T-helper 2 cell treated with Interferon-gamma antibody and Interleukin-4, amounts not matched to agents 5 μg/mL and 100 μg/mL, for 36 hours (primary cell): ENCODE measurements at places on chromosomes 2 and 18.

DNA sequence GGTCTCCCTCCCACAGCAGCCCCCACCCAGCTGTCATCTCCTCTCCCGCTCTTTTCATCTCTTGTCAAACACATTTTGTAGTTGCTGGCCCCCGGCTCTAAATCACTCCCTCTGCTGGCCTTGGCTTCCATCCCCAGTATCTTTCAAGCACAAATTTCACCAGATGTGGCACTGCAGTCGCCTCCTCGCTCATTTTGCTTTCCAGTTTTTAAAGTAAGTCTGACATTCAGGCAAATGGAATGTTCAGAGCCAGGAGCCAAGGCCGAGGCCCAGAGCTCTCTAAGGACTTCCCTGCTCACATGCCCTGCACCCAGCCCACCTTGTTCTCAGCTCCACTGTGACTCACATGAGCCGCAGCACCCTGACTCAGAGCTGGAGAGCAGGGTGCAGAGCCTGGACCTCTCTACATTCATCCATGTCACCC is 158.4 kb downstream of the GALNT14 start:
- DNase-seq: no peak
- H3K4me3 ChIP-seq: no peak overlapping the region
- H3K27me3 ChIP-seq: peaks cover 2% of the 10 kb centered on the region
- no peaks in the 10 kb centered on the region for H3K36me3 ChIP-seq

- H3K4me3 ChIP-seq: no peak overlapping the region
- DNase-seq: no peak
- H3K27me3 ChIP-seq: no peaks in the 10 kb centered on the region
- H3K27ac ChIP-seq: no peak overlapping the region
Measured at GRCh38 chr2:47046271-47046670, 108.8 kb downstream of the STPG4 start.

- DNase-seq: no peak
- no peak overlapping the region for H3K27ac ChIP-seq
- H3K4me3 ChIP-seq: no peak overlapping the region
- peaks cover 14% of the 10 kb centered on the region for H3K27me3 ChIP-seq
- peaks cover 37% of the 10 kb centered on the region for H3K4me1 ChIP-seq
Measured at GRCh38 chr2:233227346-233227978, 24.0 kb upstream of the ATG16L1 start.

DNA sequence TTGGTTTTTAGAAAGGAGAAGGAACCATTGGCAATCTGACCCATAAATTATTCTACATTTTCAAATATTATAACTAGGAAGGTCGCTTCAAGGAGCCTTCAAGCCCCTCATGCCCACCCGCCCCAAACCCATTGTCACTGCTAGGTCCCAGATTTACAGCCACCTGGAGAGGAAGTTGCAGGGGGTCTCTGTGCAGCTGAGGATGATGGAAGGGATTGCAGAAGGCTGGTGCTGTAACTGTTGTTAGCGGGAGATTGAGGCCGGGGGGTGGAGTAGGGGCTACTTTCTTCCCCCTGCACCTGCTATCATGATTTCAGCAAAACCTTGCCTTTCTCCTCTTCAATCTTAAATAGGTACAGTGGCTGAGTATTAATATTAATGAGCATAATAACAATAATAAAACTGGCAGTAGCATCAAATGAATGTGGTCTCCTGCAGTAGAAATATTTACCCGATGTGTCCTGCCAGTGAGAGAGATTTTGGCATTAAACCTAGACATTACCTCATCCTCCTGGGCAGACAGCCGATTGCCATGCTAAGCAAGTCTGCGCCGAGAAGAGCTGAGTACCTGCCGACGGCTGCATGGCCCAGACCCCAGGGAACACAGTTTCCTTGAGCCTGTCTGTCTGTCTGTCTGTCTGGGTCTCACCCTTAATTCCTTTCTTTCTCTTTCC is 225.4 kb downstream of the FAM210A start:
- no peak overlapping the region for H3K4me3 ChIP-seq
- DNase-seq: no peak
- peaks cover 38% of the 10 kb centered on the region for H3K36me3 ChIP-seq

DNA sequence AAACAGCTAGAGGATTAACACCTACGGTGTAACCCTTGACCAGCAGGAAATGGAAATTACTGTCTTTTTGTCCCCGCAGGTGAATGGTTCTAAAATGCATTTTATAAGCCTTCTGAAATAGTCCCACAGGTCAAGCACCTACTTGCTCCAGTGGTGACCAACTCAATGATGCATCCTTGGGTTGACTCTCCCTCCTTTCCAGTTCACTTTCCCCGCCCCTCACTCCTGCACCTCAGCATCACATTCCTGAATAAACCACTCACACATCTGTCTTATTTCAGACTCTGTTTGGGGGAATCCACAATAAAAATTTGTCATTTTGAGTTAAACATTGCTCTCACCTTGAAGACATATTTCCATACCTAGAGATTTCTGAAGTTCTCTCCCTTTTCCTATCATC is 446.0 kb upstream of the TNP1 start:
- H3K4me3 ChIP-seq: no peak overlapping the region
- H3K36me3 ChIP-seq: no peaks in the 10 kb centered on the region
- no peaks in the 10 kb centered on the region for H3K27me3 ChIP-seq
- H3K4me1 ChIP-seq: no peaks in the 10 kb centered on the region
- H3K27ac ChIP-seq: no peak overlapping the region

- H3K4me1 ChIP-seq: peaks cover 30% of the 10 kb centered on the region
- H3K4me3 ChIP-seq: no peak overlapping the region
- peak overlapping the region; percentile 49 for H3K27ac ChIP-seq
- H3K36me3 ChIP-seq: peaks cover 19% of the 10 kb centered on the region
Measured at GRCh38 chr2:85017411-85018048, 46.6 kb downstream of the KCMF1 start.
